ENCODE measurements at places on chromosomes 5 and 9.
A peak's percentile ranks its signal among the peaks of the same experiment; 100 is the strongest.

DNA sequence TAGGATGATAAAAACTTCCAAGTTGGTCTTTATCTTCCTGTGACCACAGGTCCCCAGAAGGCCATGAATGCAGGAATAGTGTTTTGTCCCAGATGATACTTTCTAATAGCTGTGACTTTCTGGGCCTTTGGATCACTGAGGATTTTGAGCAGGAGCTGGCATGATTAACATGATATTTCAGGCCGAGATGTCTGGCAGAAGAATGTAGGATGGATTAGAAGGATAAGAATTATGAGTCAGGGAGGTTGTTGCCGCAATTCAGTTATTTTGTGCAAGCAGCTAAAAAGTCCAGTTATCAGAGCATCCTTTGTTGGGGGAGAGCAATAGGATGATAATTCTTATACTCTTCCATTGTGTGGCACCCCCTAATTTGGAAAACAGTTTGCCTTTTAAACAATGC, 189.7 kb downstream of the PSAT1 start:
- peak; percentile 29 for DNase-seq

- no peak for DNase-seq
Observed at GRCh38 chr5:158458086-158458485, 599.1 kb upstream of the CLINT1 start.

DNA sequence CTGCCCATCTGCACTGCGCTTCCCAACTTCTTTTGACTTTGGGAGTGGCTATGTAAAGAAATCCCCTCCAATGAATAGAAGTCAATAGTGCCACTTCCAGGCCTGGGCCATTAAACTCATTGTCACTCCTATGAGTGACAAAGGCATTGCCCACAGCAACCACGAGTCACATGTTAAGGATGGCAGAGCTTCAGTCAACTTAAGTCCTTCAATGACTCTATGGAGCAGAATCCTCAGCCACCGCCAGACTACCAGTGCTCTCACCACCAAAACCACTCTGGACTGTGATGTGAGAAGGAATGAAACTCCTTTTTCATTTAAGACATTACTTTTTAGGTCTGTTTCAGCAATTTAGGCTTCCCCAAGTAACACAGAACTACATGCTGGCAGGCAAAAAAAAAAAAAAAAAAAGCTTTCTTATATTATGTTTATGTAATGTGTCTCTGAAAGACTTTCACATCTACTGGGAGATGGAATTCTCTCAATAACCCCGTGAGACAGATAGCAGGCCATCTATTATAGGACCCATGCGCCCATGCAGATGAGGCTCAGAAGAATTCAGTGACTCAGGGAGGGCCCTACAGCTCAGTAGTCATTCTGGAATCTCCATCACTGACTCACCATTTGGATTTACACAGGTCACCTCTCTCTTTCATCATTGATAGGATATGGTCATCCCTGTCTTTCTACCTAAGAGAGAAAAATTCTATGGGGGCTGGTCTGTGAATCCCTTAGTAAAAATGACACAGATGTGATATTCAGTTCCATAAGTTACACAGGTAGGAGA, 180.5 kb downstream of the CEMIP2 start:
- DNase-seq, result peak; percentile 56

DNA sequence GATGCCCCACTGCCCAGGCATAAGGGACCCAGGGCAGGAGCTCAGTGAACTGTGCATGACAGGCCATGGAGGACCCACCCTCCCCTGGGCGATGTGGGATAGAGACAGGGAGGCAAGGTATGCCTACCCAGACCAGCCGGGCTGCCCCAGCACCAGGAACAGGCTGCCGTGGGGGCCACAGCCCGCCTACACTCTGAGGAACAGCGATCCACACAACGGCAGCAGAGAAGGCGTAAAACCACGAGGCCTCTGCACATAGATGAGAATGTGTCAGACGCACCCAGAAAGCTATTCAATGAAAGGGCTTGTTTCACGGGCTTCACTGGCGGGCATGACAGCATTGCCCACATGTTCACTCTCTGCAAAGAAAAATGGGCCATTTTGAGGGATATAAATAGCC, 49.5 kb downstream of the SEMA4D start:
- no peak for DNase-seq

Measured in amniotic epithelial cell (primary cell).